Lung (tissue), 17 donors: ENCODE measurements at places on chromosomes 1 and 21. TPM values are rescaled to one million over a fixed set of nuclear protein-coding genes. Genes with fewer than 3 reads are reported as not detected.

GRCh38 chr1:99820546-99820945, 29.6 kb upstream of the AGL start:
- H3K4me3 ChIP-seq: no peak overlapping the region
- no peaks in the 10 kb centered on the region for H3K36me3 ChIP-seq
- no peak overlapping the region for H3K27ac ChIP-seq
- H3K4me1 ChIP-seq: no peaks in the 10 kb centered on the region

FMO2 gene
- total RNA-seq: 44.8 TPM

DNA sequence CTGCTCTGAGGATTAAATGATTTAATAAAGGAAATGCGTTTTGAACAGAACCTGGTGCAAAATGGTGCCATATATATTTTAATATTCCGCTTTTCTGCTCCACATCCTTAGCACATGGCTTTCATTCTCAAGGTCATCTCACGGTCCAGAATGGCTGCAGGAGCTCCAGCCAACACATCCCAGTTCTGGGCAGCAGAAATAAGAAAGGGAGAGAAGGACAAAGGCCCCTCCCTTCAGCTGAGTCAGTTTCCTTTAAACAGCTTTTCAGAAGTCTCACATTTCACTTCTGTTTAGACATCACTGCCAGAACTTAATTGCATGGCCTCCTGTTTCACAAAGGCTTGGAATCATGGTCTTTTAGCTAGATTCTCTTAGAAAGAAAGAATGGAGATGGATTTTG, 75.2 kb upstream of the LRRN2 start:
- peaks cover 6% of the 10 kb centered on the region for H3K27me3 ChIP-seq
- no peaks in the 10 kb centered on the region for H3K36me3 ChIP-seq
- H3K27ac ChIP-seq: no peak overlapping the region
- no peak overlapping the region for H3K4me3 ChIP-seq

DNA sequence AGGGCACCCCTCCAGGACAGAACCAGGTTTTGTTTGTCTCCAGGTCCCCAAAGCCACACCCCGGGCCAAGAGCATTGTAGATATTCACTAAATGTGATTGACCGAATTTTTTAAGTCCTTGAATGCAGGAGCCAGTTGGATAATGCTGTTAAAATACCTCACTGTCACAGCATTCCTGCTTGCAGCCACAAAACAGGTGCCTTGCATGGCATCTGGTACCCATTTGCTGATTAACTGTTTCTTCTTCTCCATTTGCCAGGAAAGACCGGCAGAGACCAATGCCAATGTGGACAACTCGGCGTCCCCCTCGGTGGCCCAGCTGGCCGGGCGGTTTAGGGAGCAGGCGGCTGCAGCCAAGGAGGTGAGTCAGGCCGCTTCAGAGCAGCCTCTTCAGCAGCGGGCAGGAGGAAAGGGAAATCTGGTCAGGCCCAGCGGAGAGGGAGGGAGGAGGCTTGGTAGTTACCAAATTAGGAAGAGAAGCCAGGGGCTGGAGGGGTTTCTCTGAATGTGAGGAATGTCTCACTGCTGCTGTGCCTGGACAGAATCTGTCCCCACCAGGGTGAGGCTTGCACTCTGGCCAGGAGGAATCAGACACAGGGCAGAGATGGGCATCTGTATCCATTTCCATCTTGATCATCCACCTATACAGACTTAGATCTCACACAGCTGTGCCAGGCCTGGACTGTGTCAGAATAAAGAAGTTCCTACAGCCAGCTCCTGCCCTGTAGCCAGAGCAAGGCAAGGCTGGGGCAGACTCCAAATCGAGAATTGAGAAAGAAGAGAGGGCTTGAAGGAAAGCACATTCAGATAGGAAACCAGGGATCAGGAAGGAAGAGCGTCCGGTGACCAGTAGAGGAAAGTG, 37.9 kb upstream of the MPZL1 start:
- no peaks in the 10 kb centered on the region for H3K27me3 ChIP-seq
- no peak for DNase-seq
- H3K4me3 ChIP-seq: no peak overlapping the region
- peaks cover 5% of the 10 kb centered on the region for H3K36me3 ChIP-seq
- H3K27ac ChIP-seq: peak overlapping the region; percentile 41
- no peaks in the 10 kb centered on the region for H3K4me1 ChIP-seq
